Left forelimb (tissue), 1 donor: ENCODE measurements at places on chromosomes 3 and 15.
A peak's percentile ranks its signal among the peaks of the same experiment; 100 is the strongest.

- DNase-seq, result no peak
Observed at GRCh38 chr3:138036572-138036971, 26.6 kb downstream of the CLDN18 start.

GRCh38 chr3:52108302-52109232 lies 45.7 kb downstream of the POC1A start:
- no peak for DNase-seq

GRCh38 chr3:17154941-17155340 lies 270.2 kb downstream of the PLCL2 start:
- no peak for DNase-seq

DNA sequence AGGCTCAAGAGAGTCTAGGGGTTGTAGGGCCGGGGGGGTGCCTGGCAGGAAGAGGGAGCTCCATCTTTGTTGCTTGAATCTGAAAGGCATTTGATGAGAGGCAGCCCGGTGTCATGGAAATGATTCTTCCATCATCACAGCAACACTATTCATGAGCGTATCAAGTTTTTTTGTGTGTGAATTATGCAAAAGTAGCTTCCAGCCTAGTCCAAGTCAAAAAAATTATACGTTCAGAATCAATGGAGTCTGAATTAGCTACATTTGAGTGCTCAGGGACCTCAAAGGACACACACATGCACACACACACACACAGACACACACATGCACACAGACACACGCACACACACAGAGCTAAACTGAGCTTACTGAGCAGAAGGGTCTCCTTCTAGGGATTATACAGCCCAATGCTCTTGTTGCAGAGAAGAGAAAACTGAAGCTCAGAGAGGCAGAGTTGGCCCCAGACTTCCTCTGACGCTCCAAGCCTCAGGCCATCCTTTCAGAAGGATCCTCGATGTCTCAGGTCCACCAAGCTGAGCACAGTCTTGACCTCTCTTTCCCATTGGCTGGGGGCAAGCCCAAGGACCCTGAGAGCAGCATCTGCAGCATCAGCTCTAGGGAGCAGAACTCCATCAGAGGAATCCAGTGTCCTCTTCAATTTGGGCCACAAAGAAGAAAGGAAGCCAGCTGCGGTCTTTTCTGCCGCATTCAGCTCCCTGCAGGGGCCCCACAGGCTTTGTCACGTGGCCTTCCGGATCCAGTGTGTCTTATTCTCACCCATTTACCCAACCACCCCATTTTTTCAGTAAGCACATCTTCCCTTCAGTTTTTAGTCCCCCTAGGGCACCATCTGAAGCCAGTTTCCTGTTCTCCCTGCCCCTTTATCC lies 228.0 kb downstream of the UACA start:
- no peak for DNase-seq

DNA sequence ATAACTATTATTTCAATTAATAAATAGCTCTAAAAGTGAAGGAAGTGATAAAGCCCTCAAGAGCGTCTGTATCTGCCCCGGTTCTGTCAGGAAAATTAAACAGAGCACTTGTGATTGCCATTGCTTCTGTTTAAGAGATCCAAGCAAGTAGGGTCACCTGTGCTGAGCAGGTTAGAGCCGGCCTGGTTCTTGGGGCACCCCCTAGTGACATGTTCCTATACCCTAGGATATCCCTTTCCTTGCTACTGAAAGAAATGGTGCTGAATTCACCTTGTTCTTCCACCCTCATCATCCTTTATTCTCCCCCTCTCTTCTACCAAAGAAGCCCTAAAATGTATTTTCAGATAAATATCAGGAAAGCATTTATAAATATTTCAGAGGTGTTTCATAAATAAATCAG lies 323.5 kb downstream of the RORA start:
- DNase-seq, result no peak

GRCh38 chr3:53244271-53244670 lies 11.6 kb downstream of the TKT start:
- no peak for DNase-seq

- DNase-seq, result peak; percentile 50
Observed at GRCh38 chr3:37971467-37971866, 19.1 kb upstream of the VILL start.

GRCh38 chr3:188349933-188350332 lies 196.0 kb downstream of the LPP start:
- no peak for DNase-seq

DNA sequence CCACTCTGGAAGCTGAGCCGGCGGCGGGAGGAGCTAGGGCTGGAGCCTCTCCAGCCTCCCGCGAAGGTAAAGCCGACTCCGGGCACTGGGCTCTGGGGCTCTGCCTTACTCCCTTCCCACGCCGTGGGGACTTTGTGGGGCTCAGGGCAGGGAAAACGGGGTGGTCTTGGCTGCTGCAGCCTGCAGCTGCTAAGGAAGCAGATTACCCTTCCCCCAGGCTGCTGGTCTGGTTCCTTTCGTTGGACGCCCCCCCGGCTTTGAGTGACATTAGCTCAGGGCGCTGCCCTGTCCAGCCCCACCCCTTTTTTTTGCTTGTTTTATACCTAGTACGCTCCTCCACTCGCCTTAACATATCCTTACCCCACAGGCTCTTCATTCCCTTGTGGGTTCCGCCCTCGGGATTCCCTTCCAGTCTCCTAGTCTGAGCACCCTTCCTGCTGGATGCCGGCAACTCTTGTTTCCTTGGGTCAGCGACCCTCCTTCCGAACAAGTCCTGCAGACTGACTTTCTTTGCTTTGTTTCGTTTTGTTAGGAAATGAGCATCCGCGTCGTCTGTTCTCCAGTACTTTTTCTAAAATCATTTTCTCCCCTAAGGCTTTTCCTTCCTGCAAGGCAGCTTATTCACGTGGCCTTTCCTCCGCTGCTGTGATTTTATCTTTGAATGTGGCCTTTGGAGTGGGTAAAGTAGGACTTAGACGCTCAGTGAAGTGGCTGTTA lies 551 bp downstream of the DNAJC13 start:
- DNase-seq, result no peak
